ENCODE measurements at places on chromosomes 7 and 10.

DNA sequence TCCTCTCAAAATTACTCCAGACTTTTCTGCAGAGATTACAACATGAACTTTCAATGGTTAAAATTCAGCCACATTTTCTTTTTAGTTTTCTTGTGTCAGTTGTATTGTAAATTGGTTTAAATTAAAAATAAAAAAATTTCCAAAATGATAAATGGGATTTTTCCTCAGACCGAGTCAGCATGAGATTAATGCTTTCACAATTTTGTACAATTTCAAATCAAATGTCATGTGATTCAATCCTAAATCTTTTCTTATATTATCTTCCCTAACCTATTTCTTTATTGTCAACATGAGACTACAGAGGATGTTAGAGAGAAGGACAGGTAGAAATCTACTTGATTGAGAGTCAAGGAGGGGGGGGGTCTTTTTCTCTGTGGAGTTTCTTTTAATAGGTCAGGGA lies 33.7 kb downstream of the FZD1 start:
- DNase-seq = no peak

GRCh38 chr10:32061440-32061839 lies 5.2 kb upstream of the KIF5B start:
- DNase-seq = no peak

DNA sequence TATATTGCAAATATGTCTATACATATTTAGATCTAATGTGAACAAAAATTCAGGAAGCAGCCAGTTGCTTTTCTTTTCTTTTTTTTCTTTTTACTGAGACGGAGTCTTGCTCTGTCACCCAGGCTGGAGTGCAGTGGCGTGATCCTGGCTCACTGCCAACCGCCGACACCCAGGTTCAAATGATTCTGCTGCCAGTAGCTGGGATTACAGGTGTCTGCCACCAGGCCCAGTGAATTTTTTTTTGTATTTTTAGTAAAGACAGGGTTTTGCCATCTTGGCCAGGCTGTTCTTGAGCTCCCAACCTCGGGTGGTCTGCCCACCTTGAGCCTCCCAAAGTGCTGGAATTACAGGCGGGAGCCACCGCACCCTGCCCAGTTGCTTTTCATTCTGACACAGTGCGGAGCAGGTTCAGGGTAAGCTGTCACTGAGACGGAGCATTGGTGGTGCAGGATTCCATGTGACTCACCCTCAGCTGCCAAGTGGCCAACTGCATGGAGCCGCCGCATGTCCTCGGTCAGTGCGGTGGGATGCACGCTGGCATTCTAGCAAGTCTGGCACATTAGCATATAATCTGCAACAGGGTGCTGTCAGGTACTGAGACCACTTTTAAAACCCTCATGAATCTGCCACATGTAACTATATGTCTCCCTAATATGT lies 362.7 kb downstream of the DNAJB6 start:
- DNase-seq = no peak

DNA sequence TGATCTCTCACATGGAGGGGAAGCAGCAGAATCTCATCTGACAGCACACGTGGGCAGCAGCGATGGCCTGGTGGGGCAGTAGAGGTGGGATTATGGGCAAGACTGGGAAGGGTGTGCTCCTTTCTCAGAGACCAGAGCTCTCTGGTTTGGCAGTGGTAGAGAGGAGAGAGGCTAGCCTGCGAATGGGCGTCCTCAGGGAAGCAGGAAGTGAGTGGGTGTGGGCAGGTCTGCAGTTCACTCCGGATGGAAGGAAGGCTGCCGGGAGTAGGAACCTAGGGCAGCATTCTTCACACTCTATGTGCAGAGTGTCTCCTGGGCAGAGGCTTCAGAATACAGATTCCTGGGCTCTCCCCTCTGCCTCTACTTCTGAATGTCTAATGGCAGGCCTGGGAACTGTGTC lies 162.8 kb upstream of the BMPER start:
- no peak for DNase-seq

GRCh38 chr10:1779796-1780195 lies 42.5 kb upstream of the ADARB2 start:
- DNase-seq = no peak

DNA sequence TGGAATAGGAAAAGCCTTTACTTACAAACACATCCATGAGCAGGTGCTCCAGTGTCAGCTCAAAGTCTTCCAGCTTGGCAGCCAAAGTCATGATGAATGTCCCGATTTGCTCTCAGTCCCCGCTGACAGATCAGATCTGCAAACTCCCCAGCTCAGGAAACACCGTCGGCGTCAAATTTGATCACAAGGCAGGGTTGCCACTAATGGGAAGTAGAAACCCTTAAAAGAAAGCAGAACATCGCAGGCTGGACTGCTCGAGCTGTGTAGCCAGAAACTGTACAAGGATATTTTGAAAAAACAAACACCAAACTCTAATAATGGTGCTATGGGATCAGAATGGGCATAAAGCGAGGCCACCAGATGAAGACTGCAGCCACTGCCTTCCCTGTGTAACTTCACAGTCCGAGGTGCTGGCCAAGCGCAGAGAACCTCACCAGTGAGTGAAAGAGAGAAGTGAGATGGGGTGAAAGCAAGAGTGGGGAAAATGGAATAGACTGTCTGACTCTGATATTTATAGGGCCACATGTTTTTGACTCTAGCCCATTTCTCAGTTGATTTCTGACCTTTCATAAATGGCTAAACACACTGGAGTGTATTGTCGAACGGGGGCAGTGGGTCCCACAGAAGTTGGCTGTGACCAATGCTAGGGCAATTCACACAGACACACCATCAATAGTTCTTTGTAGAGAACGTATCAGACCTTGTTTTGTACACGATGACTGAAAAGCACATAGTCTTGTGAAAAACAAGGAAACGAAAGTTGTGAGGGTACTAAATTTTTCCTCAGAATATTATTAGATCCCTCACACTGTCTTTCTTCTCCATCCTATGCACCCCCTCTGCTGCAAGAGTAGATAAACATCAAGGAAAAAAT lies 306.2 kb downstream of the FRMD4A start:
- DNase-seq = no peak

- DNase-seq = no peak
Observed at GRCh38 chr7:158472596-158472995, 115.0 kb downstream of the PTPRN2 start.

- no peak for DNase-seq
Observed at GRCh38 chr7:102208826-102209225, 77.8 kb upstream of the SH2B2 start.

GRCh38 chr10:90321132-90321816 lies 536.6 kb downstream of the HTR7 start:
- DNase-seq = no peak

- no peak for DNase-seq
Observed at GRCh38 chr10:78744491-78745090, 324.2 kb upstream of the ZMIZ1 start.

DNA sequence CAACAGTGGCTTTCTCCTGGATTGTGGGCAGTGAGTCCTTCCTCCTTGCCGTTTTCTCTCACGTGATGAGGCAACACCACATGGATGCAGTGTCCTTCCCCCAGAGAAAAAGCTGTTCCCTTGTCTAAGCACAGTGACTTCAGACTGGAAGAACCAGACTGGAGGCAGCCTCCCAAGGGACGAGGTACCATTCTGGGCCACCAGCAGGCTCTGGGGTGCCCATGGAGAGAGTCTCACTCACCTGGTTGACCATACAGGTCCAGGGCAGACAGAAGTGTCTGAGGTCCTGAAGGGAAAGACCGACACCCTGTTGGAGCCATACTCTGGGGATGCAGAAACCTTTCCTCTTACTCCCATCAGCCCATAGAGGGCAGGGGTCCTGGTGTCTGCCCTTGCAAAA lies 69.2 kb upstream of the DOCK1 start:
- DNase-seq = no peak

- no peak for DNase-seq
Observed at GRCh38 chr10:117130862-117131375, 7.2 kb downstream of the VAX1 start.

DNA sequence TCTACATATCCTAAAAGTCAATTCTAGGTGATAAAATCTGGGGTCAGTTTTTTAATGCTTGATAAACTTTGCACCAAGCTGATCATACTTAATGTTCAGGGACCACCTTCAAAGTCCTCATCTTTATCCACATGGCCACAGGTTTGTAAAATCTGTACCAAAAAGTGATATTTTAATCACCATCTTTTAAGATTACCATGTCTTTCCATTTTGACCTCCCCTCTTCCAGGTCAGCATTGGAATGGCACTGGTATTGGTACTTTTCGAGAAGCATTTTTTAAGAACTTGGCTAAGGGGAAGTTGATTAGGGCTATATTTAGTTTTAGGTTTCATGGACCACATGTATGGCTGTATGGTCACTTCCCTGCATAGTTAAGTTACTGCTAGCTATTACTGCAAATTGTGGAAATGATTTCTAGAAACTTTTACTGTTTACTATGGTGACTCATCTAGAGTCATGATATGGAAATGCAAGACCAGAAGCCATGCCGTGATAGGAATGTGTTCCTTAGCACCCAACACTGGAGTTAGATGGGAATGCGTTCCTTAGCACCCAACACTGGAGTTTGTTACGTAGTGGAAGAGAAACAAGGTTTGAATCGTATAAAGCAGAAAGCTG lies 50.8 kb upstream of the ABLIM1 start:
- no peak for DNase-seq

- DNase-seq = no peak
Observed at GRCh38 chr10:116728526-116729096, 13.8 kb downstream of the HSPA12A start.

- no peak for DNase-seq
Observed at GRCh38 chr10:70476249-70477035, 2.1 kb upstream of the PALD1 start.

DNA sequence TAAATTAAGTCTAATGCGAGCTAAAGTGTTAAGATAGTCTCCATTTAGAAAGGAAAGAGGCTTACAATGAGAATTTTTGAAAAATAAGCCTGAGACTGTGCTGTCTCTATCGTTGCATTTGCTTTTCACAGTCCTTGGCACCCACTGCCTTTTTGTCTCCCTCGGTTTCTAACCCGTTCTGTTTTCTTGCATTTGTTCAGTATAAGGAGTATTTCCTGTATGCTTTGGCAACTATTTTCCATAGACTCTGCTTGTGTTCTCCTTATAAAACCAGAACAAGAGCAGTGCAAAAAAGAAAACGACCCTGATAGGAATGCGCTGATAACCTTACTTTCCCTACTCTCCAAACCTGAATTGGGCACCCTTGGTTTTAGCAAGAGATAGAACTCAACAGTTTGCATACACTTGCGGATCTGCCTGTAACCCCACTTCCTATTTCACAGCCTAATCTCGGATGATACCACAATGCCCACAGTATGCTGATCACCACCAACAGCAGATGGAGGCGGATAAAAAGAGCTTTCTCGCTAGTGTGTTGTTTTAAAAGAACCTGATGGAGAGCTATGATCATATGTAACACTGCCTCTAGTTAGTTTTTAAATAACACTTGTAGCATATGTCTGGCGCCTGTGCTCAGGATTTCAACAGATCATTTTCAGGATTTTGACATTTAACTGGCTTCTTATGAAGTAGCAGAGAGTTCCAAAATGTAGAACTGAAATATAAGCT lies 1.6 kb upstream of the ARHGAP12 start:
- peak; percentile 11 for DNase-seq

DNA sequence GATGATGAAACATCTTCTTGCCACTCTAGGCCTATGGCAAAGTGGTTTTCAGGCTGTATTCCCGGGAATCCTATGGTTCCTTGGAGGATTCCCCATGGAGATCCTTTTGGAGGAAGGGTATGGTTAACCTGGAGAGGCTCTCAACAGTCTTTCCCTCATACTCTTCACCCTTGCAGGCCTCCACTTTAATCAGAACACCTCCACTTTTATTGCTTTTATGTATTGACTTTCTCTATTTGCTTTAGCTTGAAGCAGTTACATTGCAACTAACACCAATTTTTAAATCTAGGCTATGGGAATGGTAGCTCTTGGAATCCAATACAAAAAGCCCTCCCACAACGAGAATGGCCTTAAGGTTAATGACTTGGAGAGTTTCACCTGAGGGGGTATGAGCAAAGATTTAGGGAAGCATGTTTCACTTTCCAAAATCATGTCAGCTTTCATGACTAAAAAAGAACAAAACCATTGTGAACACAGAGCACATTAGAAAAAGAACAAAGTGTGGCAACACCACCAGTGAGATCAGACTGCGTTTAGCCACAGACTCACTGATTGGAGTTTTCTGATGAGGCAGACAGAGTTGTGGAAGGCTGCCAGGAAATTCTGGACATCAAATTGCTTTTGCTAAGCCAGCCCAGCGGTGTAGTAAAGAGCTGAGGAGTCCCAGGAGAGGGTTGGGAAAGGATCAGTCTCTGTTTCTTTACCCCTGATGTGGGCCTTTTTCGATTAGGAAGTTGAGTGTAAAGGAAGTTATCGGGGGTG lies 130.4 kb upstream of the BMPER start:
- no peak for DNase-seq

GRCh38 chr10:121154846-121155245 lies 303.7 kb downstream of the WDR11 start:
- DNase-seq = no peak

DNA sequence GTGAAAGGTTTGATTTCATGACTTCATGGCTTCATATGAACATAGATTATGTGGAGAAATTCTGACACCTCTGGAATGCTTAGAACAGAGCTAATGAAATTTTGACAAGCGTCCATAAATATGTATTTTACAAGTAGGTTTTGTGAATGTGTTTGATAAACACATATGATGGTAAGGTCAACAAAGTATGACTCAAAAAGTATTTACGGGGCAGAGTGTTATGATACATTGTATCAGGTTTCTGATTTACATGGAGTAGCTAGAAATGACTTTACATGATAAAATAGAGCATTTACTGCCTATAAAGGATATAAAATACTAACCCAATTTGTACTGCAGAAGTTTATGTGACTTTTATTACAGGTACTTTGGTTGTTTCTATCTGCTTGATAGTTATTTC lies 206.3 kb downstream of the MDFIC start:
- DNase-seq = no peak

DNA sequence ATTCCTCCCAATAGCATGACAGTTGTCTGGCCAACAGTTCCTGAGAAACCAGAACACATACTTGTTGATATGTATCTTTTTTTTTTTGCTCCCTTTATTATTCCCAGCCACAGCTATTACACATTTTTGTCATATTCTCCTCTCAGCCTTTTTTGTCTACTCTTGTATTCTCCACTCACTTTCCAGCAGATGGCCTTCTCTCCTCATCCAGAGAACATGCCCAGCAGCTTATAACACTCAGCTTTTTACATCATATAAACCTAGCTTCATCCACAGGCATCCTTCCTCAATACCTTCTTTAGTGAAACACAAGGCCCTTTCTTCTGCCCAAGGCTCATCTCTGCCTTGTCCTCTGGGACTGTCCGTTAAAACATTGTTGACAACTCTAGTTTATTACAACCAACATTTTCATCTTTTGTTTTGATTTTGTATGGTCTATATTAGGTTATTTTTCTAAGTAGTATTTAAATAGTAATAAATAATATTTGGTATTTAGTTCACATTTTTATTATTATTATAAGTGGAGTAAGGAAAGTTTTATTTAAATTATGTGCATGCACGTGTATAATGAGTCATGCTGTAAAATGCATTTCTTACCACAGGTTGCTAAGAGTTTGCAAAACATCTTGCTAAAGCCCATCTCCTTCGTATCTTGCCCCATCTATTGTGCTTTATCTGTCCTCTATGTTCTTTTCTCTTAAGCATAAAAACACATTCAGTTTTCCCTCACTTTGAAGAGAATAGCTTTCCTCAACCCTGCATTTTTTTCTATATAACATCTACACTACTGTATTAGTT lies 101.5 kb downstream of the ORC5 start:
- DNase-seq = no peak

Measured in T-helper 22 cell (primary cell).